ENCODE measurements at places on chromosomes 5 and 9.

DNA sequence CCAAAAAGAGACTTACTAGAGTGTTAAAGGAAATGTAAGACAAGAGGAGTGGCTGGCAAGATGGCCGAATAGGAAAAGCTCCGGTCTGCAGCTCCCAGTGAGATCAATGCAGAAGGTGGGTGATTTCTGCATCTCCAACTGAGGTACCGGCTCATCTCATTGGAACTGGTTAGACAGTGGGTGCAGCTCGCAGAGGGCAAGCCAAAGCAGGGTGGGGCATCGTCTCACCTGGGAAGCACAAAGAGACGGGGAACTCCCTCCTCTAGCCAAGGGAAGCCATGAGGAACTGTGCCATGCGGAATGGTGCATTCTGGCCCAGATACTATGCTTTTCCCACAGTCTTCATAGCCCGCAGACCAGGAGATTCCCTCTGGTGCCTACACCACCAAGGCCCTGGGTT, 308.7 kb downstream of the AGTPBP1 start:
- no peak for DNase-seq

DNA sequence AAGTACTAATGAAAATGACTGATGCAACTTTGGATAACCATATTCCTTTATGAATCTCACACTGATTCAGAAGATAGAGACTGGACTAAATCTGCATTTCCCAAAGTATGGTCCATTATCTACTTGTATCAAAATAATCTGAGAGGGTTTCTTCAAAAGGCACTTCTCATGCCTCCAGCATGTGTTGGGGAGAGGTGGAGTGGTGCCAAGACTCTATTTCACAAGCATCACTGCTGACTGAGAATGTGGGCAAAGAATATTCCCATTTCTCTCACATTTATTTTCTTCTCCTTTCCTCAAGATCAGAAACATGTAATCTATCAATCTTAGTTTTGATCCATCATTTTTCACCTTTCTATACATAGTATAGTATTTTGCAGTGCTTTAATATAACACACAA, 135.4 kb downstream of the GABRB2 start:
- DNase-seq = no peak

DNA sequence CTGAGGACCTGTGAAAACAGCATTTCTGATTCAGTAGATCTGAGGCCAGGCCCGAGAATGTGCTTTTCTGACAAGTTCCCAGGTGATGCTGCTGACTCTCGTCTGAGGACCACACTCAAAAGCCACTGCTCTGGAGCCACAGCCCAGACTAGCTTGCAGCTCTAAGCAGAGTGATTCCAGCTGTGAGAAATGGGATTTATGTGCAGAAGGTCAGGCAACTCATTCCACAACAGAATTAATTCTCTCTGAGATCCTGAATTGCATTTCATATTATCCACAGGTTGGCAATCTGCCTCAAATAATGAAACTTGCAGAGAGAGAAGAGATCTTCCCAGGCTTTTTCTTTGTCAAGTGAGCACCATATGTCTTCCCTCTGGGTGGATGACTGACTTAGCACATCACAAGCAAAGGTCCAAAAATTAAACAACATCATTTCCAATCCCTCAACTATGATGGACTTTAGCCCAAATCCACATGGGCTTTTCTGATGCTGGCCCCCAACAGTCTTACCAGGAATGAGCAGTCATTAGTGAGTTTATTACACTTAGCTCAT, 140.2 kb downstream of the ALDH1A1 start:
- DNase-seq = no peak

GRCh38 chr5:132915681-132916080, 42.2 kb downstream of the LEAP2 start:
- no peak for DNase-seq

DNA sequence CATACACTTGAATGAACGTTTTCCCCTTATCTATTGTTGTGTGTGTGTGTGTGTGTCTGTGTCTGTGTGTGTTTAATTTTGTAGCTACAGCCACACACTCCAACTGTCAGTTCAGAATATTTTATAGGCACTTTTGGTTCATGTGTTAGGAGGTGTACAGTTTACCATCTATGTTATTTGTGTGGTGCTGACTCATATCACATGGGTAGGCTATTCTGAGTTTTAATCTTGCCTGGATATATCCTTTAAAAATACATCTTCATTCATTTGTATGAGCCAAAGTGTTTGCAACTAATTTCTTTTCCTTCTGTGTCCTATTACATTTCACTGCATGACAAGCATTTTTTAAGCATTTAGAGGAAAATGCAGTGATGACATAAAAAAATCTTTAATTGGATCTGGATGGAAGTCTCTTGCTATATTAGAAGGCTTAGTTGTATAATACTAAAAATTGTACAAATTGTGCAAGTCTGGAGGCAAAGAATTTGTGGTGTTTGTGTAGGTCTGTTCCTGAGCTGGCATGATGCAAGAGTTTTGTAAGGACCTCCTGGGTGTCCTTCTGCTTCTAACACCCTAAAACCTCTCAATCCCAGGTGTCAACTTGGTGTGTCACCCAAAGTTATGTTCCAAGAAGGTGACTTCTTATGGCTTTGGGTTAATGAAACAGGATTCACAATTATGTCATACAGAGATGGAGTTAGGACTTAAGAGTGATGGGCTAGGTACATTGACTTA, 52.4 kb upstream of the HMHB1 start:
- DNase-seq = no peak
